SK-N-SH (cell line): ENCODE measurements at places on chromosomes 5 and 9.

DNA sequence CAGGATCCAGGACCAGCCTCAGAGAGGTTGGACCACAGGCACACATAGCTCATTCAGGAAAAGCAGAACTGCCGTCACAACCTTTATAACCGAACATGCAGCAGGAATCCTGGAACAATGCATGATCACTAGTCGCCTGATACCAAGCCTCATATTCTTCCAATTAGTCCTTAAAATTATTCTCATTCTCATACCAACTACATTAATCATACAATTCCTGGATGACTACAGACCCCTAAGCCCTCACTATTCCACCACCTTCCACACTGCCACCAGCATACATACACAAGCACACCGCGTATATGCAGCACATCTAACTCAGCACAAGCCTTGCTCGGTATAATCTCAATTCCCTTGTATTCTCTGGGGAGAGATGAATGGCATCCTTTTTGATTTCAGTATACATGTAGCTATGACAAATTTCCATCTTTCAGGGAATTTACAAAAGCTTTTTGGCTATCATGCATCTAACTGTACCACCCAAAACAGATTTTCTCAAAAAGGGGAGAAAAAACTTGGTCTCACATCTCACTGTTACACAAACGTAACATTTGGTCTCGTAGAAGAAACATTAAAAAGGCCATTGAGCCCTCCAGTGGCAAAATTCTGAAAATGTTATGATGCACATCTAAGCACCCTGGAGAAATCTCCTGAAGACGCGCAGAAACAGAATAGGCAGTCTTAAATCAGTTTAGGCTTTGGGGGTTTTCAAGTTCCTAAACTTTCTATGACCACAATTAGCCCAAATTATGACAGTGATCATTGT, 46.2 kb downstream of the MCTP1 start:
- DNase-seq: no peak

GRCh38 chr9:18573021-18573556, 99.1 kb downstream of the ADAMTSL1 start:
- DNase-seq: no peak

GRCh38 chr9:2180154-2180553, 165.0 kb downstream of the SMARCA2 start:
- no peak for DNase-seq

DNA sequence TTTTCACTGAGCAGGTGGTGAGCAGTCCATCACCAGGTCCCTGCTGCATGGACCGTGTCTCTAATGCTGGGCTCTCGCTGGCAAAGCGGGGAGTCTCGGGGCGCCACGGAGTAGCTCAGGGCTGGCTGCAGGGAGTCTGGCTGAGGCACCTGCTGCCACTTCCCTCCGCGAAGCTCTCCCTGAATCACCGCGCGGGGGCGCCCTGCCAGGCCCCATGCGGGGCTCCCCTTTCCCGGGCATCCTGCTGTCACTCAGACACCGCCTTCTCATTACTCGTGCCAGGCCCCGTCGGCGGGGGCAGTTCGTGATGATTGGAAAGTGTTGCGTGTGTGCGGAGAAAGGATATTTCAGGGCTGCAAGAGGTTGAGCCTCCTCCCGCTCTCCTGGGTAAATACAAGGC, 335.8 kb downstream of the IRX2 start:
- DNase-seq: peak; percentile 27

DNA sequence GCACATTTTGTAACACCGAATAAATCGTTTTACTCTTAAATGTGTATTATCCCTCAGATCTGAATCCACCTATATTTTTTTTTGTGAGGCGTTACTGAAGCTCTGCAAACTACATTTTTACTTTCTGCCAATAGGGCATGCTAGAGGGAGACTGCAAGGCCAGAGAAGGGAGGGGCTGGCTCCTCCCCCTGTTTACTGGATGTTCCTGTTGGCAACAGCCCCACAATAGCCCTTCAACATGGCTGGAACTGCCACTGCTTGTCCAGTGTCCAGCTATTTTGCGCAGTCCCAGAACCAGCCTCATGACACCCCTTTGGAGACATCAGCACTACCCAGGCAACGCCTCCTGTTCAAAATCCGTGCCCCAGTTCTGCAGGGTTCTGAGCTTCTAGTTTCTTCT, 85.4 kb upstream of the MIER3 start:
- peak; percentile 15 for DNase-seq

- DNase-seq: no peak
These were observed 59.2 kb upstream of the NR4A3 start for GRCh38 chr9:99762470-99762869.

DNA sequence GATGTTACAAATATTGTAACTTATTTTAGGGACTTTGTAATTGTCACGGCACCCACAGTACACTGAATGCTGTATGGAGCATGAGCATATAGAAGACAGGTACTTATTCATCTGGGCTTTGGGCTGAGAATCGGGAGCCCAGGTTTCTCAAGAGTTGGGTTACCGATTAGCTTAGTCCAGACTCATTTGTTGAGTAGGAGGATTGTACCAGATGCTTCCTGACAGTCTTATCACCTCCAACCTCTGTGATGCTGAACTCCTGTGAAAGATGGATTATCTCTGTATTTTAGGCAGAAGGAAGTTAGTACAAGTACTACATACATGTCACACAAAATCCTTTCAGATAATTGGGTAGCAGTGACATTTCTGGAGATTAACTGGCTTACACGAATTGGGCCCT, 79.2 kb downstream of the SV2C start:
- no peak for DNase-seq

DNA sequence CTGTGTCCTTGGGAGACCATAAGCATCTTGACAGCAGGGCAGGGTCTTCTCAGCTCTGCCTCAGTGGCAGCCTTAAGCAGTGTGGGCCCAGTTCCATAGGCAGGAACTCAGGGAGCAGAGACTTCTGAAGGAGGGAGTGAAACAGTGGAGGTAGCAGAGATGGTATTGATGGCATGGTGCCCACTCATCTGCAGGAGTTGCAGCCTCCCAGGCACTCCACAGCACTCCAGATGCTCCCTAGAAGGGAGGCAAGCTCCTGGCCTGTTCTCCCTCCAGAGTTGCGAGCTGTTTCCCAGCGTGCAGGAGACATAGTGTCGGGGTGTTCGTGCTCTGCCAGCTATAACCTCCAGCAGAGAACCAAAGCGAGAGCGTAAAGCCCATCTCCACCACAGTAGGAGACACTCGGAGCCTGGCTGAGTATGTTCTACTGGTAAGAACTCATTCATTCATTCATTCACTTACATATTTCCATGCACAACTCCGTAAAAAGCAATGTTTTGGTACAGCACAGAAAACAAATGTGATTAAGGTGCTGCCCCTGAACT, 31.4 kb upstream of the UNC5A start:
- no peak for DNase-seq

DNA sequence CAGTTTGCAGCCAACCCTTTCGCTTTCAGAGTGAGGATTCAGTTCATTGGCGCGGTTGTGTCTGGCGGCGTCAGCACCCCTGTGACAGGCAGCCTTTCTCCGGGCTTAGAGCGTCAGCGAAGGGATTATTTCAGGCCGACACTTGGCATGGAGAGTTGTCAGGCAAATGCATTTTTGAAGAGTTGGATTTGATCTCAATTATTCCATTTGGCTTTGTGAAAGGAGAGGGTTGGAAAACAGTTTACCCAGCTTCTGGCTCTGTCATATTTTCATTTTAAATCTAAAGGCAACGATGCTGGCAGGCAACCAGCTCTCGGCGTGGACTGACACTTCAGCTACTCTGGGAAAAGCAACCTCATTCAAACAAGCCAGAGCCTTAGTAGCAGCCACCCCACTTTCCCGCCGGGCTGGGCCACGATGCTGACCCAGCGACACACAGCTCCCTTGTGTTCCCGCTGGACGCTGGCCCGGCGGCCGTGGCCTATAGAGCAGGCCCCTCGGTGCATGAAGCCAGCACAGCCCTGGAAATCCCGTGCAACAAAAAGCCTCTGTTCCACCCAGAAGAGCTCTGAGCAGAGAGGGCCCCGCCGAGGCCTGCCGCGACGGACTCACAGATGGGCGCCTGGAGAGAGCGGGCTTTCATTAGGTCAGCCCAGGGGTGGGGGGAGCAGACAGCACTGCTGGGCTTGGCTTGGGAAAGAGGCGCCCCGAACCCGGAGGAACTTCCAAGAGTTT, 28.9 kb upstream of the LPCAT1 start:
- DNase-seq: no peak

DNA sequence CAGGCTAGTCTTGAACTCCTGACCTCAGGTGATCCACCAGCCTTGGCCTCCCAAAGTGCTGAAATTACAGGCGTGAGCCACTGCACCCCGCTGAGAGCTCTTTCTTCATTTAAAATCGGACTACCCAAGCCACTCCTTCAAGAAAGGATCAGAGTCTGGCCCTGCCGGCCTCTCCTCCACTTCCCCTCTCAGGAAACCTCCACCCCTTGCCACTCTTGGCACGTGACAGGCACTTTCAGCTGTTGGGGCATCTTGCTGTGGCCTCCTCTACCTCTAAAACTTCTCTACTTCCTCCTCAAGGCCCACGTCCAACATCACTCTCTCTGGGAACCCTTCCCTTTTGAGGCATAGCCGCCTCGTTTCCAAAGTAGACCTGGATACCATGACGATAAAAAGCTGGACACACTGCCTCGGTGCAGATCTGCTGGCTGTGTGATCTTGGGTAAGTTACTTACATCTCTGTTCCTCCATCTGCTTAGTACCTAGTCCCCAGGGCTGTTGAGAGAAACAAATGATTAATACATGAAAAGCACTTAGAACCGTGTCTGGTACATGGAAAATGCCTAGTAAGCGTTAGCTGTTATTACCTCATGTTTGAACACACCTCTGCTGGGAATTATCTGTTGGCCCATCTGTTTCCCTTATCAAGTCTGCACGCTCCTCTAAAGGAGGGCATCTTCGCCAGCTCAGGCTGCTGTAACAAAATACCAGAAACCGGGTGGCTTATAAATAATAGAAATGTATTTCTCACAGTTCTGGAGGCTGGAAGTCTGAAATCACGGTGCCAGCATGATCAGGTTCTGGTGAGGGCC, 55.3 kb downstream of the SMIM23 start:
- DNase-seq: no peak

- no peak for DNase-seq
These were observed 26.7 kb upstream of the PALM2AKAP2 start for GRCh38 chr9:109753308-109753707.

DNA sequence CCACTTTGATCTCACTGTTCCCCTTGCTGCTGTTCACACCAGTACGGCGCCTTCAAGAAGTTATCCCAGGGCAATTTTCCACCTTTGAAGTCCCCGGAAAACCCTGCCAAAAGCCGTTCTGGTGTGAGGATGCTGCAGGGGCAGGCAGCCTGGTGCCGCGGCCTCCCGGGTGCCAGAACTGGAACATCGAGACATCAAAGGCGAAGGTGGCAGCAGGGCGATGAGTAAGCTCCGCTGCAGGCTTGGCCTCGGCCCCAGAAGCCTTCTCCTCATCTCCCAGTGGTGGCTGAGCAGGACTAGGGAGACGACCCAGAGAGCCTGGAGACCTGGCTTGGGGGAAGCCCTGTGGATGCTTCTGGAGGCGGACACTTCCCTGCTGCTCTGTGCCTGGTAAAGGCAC, 115.3 kb upstream of the MSX2 start:
- DNase-seq: no peak

DNA sequence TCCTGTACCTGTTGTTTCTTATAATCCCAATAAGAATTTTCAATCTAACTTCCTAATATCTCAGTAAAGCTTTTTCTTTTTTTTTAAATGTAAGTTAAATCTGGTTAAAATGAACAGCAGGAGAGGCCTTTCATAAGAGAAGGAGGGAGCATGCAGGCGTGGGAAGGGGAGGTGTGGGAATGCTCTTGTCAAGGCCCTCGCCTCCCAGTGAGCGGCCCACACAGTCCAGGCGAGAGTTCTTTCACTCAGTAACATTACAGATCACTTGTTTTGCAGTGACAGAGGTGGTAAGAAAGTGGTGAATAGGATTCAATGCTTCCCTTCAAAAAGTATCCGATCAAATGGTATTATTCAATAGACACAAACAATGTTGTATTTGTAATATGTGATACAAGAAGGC, 125.0 kb downstream of the EPB41L4A start:
- DNase-seq: no peak

DNA sequence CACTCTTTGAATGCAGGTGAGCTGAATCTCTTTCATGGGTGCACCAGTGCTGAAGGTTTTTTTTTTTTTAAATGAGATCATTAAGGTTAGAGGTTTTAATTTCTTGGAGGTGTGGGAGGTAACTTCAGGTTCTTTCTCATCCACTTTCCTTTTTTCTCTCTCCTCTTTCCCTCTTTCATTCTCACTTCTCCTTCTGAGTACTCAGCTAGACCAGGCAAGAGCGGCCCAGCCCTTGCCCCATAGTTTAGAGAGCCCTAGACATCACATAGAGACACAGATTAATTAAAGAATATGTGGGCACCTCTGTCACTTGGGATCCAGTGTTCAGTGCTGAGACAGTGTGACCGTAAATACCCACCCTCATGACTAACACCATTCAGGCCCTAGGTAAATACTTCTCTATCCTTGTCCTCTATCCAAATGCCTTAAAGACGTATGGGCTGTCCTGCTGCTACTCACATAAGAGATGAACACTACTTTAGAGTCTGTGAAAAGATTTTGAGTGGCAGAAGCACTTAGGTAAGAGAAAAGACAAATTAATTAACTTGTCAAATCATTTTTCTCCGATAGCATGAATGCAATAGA, 174.1 kb downstream of the TLE4 start:
- DNase-seq: no peak

DNA sequence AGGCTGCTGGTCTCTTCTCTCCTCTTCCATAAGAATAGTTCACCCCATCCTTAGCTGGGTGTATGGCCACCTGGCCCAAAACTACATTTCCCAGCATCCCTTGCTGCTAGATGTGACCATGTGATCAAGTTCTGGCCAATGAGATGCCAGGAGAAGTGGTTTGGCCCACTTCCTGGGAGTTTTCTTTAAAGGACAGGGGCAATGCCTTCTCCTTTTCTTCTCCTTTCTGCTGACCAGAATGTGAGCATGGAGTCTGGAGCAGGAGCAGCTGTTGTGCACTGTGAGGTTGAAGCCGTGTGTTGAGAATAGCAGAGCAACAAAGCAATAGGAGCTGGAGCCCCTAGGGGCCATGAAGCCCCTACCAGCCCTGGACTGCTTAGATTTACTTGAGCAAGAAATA, 36.8 kb downstream of the C9orf50 start:
- DNase-seq: peak; percentile 85

DNA sequence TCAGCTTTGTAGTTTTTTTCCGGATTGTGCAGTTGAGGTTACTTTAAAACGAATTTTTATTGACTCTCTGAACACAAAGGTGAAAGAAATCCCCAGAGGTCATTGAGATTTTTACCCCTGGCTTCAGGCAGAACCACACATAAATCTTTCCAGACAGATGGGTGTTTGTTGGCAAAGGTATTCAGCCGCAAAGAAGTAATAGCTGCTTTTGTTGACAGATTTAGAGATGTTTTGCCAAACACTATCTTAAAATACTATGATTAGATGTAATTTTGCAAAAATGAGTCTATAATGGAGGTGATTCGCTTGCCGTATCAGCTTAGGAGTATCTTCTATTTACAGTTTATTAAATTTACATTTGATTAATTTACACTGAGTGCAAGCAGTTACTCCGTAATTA, 418.3 kb upstream of the CLINT1 start:
- DNase-seq: no peak

- DNase-seq: peak; percentile 58
These were observed 7.9 kb downstream of the NDOR1 start for GRCh38 chr9:137213160-137214060.

- no peak for DNase-seq
These were observed 194.2 kb downstream of the CDK5RAP2 start for GRCh38 chr9:120385606-120386389.

GRCh38 chr5:170355601-170356098, 33.5 kb downstream of the KCNMB1 start:
- DNase-seq: no peak
